ENCODE measurements at places on chromosomes 4 and X.

DNA sequence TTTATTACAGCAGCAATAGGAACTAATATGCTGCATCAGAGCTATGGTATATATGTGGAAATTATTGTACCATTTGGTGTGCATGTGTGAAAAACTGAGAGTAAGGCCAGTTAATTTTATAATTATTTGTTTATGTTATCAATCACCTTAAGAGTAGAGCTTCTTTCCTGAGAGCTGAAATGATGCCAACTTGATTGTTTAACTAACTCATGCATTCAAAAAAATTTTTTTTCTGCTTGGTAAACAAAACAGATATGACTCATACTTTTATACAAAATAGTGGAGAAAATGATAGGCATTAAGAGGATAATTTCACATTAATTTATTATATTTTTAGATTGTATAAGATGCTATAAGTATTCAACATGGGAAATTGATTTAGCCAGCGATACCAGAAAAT is 622.7 kb downstream of the RAPGEF2 start:
- DNase-seq = no peak

DNA sequence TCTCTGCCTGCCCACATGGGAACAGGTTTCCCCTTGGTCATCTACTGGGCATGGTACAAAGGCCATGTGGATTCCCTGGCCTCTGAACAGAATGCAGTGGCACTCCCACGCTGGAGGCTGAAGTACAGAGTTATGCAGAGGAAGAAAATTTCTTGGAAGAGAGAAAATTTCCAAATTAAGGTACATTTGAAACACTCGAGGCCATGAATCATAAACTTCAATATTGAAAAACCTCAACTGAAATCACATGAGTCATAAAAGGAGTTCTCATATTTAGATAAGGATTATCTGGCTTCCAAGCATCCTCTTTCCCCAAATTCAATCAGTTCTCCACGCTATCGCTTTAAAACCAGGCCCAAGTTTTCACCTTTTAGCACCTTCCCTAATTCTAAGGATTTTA is 28.1 kb upstream of the TXK start:
- no peak for DNase-seq

DNA sequence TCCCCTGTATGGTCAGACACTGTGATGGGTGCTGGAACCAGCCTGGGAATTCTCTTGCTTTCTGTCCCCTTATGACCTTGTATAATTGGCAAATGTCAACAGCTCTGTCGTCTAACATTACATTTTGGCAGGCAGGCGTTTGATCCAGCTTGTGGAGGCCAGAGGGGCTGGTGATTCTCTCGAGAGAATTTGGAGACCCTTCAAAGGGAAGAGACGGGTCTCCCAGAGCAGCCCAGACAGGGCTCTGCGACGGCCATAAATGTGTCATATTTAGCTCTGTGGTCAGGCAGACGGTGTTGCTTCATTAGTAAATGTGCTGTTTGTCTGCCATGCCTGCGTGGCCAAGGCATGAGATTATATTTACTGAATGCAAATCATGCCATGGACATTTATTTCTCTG is 68.7 kb downstream of the SORCS2 start:
- DNase-seq = no peak

DNA sequence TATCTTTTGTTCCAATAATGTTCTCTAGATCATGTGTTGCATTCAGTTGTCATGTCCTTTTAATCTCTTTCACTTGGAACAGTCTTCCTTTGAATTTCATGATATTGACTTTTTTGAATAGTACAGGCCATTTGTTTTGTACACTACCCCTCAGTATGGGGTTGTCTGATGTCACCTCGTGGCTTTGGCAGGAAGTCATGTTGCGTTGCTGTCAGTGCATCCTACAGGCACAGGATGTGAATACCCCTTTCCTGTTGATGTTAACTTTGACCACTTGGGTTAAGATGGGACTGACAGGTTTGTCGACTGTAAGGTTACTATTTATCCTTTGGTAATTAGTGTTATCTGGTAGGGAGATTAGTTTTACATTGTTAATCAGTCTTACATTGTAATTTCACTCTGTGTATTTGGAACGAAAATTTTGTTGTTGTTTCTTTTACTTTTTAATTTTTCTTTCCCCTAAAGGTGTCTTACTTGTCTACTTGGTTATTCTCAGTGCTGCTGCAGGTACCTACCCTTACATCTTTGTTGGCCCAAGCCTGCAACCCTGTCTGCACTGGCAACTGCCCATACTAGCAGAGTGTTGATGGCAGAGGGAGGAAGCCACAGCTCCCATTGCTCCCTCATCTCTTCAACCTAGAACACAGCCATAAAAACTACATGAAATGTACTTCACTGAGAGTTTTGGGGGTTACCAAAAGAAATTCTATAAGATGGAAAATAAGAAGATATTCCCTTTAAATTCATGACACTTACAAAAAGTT is 14.7 kb upstream of the ATP8A1 start:
- DNase-seq = no peak

- no peak for DNase-seq
Observed at GRCh38 chr4:121654738-121655137, 42.0 kb downstream of the ANXA5 start.

DNA sequence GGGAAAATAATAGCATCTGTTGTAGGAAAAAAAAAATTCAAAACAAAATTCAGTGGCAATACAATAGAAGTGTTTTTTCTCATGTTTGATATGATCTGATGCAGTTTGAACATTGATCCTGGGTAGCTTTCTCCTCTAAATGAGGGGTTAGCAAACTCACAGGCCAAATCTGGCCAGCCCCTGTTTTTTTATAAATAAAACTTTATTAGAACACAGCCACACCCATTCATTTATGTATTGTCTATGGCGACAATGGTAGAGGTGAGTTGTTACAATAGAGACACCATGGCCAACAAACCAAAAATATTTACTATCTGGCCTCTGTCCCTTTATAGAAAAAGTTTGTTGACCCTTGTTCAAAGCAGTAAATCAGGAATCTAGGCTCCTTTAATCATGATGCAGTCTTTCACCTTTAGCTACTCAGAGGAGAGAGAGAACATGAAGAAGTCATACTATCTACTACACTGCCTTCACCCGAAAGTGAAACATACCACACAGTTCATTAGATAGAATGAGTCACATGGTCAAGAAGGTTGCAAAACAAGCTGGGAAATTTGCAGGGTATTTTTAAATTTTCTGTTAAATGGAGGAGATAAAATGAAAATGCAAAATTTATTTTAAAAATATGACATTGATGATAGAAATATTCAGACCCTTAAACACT is 186.6 kb upstream of the MAOA start:
- no peak for DNase-seq

DNA sequence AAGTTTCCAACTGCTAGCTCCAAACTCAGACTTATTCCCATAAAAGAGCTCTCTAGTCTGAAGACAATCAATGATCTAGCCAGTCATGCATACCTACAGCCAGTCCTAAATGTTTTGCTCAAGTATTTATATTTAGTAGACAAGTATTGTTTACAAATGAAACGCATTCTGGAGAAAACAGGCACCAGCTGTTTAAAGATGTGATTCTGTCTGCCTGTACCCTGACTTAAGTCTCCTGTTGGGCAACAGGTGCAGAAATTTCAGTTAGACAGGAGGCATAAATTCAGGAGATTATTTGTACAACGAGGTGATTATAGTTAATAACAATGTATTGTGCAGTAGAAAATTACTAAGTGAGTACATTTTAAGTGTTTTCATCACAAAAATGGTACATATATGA is 28.9 kb downstream of the LNX1 start:
- DNase-seq = no peak

DNA sequence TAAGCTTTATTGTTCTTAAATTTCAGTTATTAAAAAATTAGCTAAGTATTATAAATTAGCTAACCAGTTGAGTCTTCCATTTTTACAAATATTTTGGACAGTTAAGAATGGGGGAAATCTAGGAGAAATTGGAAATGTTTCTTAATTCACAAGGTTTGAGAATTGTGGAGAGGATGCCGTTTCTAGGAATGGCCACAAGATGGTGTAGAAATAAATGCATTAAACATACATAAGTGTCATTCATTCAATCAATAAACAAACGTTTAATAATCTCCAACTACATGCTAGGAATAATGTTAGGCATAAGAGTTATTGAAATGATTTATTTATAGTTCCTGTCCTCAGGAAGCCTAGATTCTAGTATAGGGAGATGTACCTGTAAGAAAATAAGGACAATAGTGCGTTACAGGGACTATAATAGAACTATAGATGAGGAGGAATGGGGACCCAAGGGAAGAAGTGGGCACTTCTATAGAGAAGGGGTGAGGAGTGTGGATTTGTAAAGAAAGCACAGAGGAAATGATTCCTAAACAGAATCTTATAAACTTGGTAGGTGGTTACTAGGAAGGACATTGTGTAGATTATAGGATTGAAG is 195.7 kb upstream of the ANK2 start:
- no peak for DNase-seq

DNA sequence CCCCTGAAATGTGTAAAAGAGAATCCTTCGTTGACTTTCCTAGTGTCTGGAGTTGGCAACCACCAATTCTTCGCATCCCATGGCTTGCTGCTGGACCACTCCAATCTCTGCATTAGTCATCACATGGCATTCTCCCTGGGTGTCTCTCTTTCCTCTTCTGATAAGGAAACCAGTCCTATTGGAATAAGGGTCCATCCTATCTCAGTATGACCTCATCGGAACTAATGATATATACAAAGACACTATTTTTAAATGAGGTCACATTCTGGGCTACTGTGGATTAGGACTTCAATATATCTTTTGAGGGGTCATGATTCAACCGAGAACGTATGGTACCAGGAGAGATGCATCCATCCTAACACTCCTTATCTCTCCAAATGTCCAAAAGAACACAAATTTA is 259.1 kb upstream of the CPEB2 start:
- no peak for DNase-seq

GRCh38 chr4:110629214-110629754 is 6.4 kb upstream of the PITX2 start:
- no peak for DNase-seq

DNA sequence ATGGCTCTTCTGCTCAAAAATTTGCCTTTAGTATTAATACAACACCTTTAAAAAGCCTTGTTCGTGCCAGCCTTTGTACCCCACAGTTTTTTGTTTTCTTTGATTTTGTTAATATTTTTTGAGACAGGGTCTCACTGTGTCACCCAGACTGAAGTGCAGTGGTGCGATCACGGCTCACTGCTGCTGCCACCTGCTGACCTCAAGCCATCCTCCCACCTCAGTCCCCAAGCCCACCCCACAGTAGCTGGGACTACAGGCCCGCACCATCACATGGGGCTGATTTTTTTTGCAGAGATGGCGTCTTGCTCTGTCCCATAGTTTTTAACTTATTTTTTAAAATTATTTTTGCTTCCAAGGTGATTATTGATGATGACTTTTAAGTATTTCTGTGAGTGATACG is 134.0 kb downstream of the HTR2C start:
- DNase-seq = no peak

- DNase-seq = no peak
Observed at GRCh38 chr4:122832732-122833131, 6.1 kb downstream of the FGF2 start.

GRCh38 chr4:14902342-14902741 is 99.9 kb upstream of the CPEB2 start:
- no peak for DNase-seq

DNA sequence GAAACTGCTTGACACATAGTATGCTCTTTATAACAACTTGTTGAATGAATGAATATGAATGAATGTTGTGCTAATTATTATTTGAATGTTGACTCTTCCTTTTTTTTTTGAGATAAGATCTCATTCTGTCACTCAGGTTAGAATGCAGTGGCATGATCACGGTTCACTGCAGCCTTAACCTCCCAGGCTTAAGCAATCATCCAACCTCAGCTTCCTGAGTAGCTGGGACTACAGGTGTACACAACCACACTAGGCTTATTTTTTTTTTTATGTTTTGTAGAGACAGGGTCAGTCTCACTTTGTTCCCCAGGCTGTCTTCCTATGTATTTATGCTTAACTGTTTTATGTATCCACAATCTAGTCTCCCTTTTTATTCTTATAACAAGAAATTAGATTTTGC is 114.7 kb upstream of the WDFY3 start:
- no peak for DNase-seq

DNA sequence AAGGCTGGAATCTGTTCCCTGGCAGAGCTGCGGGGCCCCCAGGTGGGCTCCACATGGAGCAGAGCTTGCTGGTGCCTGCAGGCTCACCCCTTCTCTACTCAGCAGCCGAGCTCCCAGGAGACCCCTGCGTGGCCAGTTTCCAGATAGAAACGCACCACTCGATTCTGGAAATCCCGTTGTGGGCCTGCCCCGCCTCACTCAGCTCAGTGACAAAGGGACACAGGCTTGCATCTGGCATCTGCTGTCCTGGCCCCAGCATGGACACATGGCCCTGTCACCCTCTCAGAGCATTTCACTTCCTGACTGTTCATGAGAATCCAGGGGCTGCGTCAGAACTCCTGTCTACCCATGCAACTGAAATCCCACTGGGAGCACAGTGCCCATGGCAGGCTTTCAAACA is 20.5 kb upstream of the C4orf50 start:
- no peak for DNase-seq

GRCh38 chr4:139242511-139243051 is 37.4 kb downstream of the MGARP start:
- no peak for DNase-seq

DNA sequence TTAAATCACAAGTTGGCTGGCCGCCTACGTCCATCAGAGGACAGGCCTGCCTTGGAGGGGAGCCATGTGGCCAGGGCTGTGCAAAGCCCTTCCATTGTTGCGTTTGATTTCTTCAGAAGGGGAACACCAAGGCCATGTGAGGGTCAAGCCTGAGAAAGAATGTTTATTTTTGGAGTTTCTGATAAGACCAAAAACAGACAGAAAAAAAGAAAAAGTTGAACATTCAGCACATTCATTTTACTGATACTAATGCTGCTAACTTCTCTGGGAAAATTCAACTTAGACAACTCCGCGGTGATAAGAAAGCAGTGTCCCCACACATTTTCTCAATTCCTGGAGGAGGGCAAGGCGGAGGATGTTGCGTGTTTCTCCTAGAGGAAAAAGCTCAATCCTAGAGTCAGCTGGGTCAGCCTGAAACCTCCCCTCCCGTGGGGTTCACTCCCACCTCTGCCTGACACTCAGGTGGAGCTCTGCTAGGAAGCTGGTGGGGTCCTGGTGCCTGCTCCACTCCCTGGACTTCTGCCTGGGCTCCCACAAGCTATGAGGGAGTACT is 63.5 kb downstream of the ANAPC4 start:
- DNase-seq = no peak

- DNase-seq = no peak
Observed at GRCh38 chrX:71911731-71912050, 1.0 kb downstream of the NHSL2 start.

- no peak for DNase-seq
Observed at GRCh38 chrX:1649621-1650020, 34.8 kb downstream of the ASMT start.

DNA sequence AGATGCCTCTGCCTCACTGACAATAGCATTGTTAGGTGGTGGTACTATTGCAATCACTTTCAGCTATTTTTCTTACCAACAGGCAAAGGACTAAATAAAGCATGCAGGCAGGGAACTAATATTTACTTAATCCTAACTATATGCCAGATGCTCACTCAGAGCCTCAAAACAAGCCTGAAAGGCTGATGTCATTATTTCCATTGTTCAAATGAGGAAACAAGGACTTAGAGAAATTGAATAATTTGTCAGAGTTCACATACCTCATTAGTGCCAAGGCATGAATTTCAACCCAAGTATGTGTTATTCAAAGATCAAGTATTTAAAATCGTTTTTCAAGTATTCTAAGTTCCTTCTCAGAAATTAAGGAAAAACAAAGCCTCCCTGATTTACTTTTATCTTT is 374.9 kb upstream of the TECRL start:
- DNase-seq = no peak

- no peak for DNase-seq
Observed at GRCh38 chrX:8738588-8739189, 6.8 kb upstream of the ANOS1 start.

All from cerebellar nuclear complex (tissue), 1 donor.